ENCODE measurements at places on chromosomes 4 and X. TPM values are rescaled to one million over a fixed set of nuclear protein-coding genes. Genes with fewer than 3 reads are reported as not detected.

DNA sequence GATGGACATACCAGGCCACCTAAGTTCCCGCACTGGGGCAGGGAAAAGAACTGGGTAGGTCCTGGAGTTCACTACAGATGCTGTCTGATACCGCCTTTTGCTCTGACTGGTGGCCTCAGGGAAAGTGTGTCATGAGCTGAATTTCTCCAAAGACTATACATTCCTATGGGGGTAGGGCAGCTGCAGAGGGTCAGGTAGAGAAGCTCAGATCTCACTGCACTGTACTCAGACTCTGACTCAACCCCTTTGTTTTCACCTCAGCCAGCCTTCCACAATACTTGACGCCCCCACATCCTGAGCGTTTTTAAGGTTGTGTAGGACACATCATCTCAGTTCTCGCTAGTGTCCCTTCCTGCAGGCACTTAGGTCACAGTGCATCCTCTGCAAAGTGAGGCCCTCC lies 7.8 kb downstream of the GATB start:
- DNase-seq: no peak

TDO2 gene
- 22.9 TPM for polyA plus RNA-seq

- peak; percentile 16 for DNase-seq
Observed at GRCh38 chr4:124579896-124580295, 132.6 kb downstream of the ANKRD50 start.

SMAD1 gene
- polyA plus RNA-seq: 38.6 TPM

- no peak for DNase-seq
Observed at GRCh38 chr4:89496851-89497250, 189.3 kb upstream of the GPRIN3 start.

DNA sequence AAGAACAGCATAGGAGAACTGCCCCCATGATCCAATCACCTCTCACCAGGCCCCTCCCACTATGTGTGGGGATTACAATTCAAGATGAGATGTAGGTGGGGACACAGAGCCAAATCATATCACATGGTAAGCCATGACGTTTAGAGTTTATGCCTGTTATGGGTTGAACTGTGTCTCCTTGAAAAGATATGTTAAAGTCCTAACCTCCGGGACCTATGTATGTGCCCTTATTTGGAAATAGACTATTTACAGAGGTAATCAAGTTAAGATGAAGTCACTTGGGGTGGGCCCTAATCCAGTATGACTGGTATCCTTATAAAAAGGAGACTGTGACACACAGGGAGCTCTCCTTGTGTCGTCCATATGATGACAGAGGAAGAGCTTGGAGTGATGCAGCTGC lies 25.2 kb upstream of the SLC2A9 start:
- DNase-seq: no peak

- no peak for DNase-seq
Observed at GRCh38 chr4:10055871-10056270, 34.6 kb upstream of the SLC2A9 start.

GRCh38 chr4:158208963-158209640 lies 1.2 kb upstream of the TMEM144 start:
- no peak for DNase-seq

ADRA2C gene
- polyA plus RNA-seq: 0.78 TPM

GRCh38 chr4:76074468-76074867 lies at the start of gene ART3:
TSS of gene ART3 (plus strand) at chr4:76074709. CDS start at chr4:76075890, 1,181 bp downstream.
- DNase-seq: no peak

Measured in right lung (tissue), 10 donors.